ENCODE measurements at places on chromosomes 4 and X.

DNA sequence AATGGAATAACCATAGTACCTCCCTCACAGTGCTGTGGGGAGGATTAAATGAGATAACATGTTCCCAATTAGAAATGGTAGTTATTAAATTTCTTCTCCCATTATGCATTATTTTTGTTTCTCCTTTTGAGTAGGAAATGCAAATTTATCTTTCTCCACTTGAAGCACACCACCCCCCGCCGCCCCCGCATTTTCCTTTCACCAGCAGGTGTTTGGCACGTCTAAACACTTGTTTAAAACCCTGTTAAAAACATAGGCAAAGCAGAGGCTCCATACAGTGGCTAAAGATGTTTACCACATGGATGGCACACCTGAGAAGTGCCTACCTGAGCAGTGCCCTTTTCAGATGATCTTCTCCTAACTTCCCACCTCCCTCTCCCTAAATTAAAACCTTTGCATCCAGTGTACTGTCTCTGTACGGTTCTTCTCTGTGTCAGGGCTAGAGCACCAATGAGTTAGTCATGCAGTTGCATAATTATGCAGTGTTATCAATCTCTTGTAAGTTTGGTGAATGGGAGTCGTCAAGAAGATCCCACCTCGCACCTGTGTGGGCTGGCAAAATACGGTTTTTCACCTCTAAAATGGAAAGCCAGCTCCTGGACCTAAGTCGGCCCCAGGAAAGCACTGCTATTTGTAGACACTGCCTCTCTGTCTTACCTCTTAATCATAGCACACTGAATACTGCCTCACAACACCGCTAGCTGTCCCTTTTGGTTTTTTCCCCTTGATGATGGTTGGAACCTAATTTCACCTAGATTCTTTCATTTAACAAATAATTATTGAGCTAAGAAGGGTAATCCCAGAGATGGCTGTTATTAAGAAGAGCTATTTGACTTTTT lies 122.0 kb downstream of the CT47B1 start:
- no peak for DNase-seq

- no peak for DNase-seq
Observed at GRCh38 chr4:76499461-76499860, 64.4 kb downstream of the SHROOM3 start.

GRCh38 chr4:75429208-75429607 lies 85.0 kb downstream of the RCHY1 start:
- DNase-seq: no peak

DNA sequence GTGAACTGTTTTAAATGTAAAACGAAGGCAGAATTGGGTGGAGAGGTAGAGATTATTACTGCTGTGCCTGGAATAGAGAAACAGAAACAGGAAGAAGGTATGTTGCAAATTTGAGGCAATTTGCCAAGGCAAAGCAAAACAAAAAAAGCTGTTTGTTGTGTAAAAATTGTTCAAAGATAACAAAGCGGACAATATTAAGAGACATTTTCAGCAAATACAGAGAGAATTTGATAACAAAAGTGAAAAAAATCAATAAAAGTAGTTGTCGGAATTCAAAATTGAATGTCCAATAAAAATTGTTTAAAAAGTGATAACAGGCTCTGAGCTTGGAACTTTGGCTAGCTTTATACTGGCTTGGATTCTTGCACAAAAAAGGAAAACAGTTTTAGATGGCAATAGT lies 14.4 kb upstream of the SMS start:
- no peak for DNase-seq

GRCh38 chrX:106802388-106803275 lies at the start of gene TBC1D8B:
Gene TBC1D8B, plus strand, starts transcription at chrX:106802673. Its CDS starts 181 bp downstream, at chrX:106802854.
- peak; percentile 56 for DNase-seq

DNA sequence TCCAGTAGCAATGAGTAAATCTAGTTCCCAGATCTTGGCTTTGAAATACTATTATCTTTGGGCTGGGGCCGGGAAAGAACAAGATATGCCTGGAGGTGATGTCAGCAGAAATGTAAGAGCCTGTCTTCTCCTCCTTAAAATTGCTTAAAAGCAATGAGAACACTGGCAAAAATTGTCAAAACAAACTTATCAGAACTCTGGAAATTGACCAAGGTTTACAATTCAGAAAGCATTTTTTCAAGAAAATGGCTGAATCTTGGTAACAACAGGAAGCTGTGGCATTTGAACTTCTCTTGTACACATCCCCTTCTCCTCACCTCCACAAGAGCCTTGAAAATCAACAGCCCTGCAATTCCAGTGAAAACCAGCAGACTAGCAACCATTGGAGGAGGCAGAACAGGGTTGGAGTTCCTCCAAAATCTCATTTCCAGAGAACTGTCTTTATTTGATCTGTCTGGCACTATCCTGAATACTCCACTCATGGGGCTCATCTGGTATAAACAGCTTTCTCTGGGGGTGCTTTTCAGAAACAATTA lies 13.5 kb downstream of the TIMP1 start:
- no peak for DNase-seq

- no peak for DNase-seq
Observed at GRCh38 chr4:60133375-60133774, 1066.8 kb upstream of the ADGRL3 start.

GRCh38 chr4:82372517-82373485 lies 990 bp downstream of the HNRNPD start:
- no peak for DNase-seq

GRCh38 chr4:113289766-113290165 lies 240.3 kb downstream of the ANK2 start:
- DNase-seq: no peak

DNA sequence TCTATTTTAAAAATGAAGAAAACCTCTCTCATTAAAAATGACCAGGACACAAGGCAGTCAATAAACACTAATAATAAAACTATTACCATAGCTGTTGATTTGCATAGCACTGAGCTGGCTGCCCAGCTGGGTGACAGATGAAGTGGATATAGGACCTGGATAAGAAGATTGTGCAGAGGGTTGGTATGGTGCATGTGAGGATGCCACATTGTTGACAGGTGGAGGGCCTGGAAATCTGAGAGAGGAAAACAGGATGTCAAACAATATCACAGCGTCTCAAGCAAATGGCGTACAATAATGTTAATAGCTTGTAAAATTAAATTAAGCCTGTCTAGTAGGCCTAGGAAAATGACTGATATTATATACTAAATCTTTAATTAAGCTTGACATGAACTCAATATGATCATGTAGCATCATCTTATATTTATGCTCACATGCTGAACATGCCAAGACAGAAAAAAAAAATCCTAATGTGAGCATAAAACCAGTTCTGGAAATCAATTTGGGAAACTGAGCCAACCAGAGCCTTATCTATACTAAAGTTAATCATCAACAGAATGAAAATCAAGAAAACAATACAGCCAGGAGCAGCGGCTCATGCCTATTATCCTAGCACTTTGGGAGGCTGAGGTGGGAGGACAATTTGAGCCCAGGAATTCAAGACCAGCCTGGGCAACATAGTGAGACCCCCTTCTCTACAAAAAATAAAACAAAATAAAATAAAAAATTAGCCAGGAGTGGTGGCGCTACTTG lies 18.6 kb downstream of the SEC24D start:
- no peak for DNase-seq

DNA sequence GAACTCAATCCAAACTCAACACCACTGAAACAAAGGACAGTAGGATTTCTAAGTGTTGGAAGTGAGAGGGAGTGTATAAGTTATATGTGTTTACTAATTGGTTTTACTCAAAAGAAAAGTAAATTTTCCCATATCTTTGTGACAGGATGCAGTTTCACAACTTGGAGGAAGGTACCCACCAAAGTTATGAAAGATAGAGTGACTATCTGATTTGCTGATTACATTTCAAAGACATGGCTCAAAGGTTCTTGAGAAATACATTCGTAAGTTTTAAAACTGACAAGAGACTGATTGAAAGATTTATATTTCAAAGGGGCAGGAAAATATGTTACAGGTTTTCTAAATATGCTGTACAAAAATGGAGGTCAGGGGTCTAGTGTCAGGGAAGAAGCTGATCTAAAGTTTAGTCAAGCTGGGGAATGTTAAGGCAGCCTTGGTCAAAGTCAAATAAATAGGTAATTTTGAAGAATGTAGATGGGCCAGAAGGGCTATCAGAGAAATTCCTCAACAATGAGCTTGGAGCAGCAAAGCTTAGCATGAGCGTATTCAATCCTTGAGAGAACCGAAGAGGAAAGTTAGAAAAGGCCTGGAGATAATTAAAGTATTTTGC lies 9.7 kb upstream of the COMMD8 start:
- no peak for DNase-seq

- DNase-seq: no peak
Observed at GRCh38 chr4:86679441-86679840, 85.3 kb downstream of the PTPN13 start.

- no peak for DNase-seq
Observed at GRCh38 chr4:184352891-184353290, 121.5 kb downstream of the IRF2 start.

GRCh38 chrX:19332983-19333382 lies 10.7 kb upstream of the PDHA1 start:
- DNase-seq: no peak

- DNase-seq: no peak
Observed at GRCh38 chr4:4758681-4759080, 100.8 kb upstream of the MSX1 start.

DNA sequence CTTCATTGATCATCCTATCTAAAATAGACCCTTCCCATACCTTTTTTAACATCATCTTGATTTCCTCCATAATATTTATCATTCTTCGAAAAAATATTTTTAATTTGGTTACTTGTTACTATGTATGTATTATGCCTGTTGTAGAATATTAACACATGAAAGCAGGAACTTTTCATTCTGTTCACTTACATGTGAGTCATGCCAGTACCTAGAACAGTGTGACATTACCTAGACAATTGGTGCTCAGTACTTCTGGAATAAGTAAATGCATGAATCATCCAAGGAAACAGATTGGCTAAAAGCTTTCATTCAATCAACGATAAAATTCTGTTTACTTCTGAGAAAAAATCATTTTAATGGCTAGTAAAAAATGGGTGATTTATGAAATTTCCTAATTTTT lies 76.4 kb downstream of the CXXC4 start:
- DNase-seq: no peak

- peak; percentile 25 for DNase-seq
Observed at GRCh38 chr4:70601422-70602039, 9.5 kb downstream of the AMBN start.

GRCh38 chrX:71496476-71496875 lies 36.4 kb upstream of the OGT start:
- no peak for DNase-seq

DNA sequence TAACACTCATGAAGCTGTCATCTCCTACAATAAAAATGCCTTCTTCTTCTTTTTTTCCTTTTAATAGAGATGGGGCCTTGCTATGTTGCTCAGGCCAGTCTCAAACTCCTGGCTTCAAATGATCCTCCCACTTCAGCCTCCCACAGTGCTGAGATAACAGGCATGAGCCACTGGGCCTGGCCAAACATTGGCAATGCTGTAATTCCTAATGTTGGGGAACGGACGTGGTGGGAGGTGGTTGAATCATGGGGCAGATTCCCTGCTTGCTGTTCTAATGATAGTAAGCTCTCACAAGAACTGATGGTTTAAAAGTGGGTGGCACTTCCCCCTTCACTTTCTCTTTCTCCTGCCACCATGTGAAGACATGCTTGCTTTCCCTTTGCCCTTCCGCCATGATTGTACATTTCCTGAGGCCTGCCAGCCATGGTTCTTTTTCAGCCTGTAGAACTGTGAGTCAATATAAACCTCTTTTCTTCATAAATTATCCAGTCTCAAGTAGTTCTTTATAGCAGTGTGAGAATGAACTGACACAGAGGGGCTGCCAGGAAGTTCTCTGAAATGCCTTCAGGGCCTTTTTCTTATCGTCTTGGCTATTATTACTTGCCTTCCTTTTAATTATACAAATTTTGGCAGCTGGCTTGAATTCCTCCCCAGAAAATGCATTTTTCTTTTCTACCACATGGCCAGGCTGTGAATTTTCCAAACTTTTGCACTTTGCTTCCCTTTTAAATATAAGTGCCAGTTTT lies 93.0 kb downstream of the CENPC start:
- DNase-seq: no peak

DNA sequence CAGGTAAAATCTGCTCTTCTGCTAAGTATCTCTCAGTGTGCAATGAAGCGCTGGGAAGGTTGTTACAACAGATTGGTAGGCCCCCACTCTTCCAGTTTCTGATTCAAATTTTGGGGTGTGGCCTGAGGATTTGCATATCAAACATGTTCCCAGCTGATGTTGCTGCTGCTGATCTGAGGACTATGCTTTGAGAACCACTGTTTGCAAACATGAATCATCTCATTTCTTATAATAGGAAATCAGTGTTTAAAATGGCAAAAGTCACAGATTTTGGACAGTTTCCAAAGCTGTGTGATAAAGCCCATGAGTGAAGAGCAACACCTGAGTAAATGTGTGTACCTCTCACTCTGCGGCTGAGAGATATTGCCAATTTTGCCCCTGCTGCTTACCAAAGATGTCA lies 36.2 kb upstream of the NDNF start:
- no peak for DNase-seq

DNA sequence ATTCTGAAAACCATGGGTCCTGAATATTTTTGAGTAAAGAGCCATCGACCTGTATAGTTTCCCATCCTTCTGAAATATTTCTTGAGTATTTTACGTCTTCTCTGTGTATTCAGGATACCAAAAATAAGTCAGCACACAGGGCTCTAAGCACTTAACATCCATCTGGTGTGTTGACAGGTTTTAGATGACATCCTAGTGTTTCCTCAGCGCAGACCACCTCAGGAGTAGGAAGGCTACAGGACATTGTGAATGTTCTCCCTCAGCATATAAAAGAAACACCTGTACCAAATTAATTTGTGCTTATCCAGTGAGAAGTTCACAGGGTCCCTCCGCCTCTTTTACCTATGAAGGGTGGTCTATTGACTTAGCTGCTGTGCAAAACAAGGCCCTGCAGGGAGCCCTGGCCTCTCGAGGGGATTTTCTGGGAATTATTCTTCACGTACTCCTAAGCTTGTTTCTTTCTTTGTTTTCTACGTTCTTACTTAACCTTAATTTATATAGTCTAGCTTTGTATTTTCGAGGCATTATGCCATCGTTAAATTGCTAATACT lies 241.8 kb downstream of the FBXO8 start:
- DNase-seq: no peak

- DNase-seq: no peak
Observed at GRCh38 chr4:878796-879728, 53.1 kb downstream of the GAK start.

DNA sequence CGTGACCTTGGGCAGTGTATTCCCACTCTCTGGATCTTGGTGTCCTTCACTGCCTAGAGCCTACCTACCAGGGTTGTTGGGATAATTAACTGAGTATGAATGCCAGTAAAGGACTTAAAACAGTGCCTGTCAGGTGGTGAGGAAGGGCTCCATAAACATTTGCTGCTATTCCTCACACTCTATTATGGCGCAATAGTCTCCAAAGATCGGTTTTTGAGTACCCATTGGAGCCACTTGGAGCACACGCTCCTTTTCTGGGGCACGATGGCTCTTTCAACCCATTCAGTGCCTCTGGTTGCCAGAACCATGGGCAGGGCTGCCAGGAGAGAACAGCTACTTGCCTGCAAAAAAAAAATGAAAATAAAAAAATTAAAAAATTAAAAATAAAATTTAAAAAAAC lies 296.6 kb upstream of the PPARGC1A start:
- no peak for DNase-seq
